ENCODE measurements at places on chromosomes 2 and 18.

DNA sequence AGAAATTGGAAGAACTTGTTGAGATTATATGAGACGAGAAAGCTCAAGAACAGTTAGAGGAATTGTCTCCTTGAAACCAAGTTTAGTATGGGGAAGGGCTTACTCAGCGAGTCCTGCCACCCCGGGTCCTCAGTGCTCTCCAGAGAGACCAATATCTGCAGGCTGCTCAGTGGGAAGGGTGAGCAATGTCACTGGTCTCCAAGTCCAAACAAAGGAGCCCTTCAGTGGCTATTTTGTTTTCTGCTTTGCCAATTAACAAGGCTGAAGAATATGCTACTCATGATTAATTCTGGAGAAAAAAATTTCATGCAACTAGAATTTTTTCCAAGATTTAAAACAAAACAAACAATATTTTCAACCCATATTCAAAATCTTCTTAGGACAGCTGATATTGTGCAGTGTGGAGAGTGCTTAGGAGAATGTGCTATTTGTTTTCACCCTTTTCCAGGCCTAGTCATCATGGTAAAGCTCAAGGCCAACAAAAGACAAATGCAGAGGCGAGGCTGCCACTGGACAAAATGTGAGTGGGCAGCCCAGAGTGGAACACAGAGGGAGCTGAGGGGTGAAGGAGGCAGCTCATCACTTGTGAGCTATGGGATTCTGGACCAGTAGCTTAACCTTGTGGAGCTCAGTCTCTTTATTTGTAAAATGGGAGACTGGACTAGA is 83.8 kb upstream of the TMEM17 start:
- no peak for DNase-seq

GRCh38 chr2:119372778-119373568 is 6.2 kb downstream of the DBI start:
- DNase-seq: no peak

DNA sequence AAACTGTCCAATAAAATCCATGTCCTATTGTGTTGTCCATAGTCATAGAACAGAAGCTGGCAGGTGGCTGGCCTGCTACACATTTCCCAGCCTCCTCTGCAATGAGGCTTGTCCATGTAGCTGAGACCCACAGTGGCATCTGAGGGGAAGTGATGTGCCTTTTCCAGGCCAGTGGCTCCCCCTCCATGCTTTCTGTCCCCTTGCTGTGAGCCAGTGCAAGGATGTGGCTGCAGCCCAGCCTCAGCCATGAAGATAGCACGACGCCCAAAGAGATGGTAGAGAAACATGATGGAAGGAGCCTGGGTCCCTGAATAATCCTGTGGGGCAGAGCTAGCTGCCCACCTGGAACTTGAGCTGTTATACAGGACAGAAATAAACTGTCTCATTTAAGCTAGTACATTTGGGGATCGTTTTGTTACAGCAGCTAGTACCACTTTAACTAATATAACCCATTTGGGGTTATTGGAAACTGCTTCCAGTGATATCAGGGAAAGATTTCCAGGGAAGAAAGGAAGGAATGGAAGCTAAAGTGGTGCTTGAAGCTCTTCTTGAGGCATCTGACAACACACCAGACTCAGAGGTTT is 40.3 kb downstream of the SFXN5 start:
- no peak for DNase-seq

DNA sequence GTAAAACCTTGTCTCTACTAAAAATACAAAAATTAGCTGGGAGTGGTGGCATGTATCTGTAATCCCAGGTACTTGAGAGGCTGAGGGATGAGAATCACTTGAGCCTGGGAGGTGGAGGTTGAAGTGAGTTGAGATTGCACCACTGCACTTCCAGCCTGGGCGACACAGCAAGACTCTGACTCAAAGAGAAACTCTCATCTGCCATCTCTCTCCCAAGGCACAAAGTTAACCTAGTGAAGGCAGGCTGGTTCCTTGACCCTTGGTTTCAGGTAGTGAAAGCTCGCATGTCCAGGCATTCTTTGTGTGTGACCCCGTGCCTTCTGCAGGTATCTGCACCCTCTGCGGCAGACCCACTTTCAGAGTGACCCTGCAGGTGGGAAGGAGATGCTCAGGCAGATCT is 100.0 kb downstream of the WDSUB1 start:
- DNase-seq: no peak

GRCh38 chr2:57397550-57398360 is 648.9 kb upstream of the VRK2 start:
- no peak for DNase-seq

- DNase-seq: peak; percentile 7
Measured at GRCh38 chr2:55899881-55900280, 23.7 kb downstream of the EFEMP1 start.

Data from HCEC 1CT (cell line).